ENCODE measurements at places on chromosomes 13 and 19. TPM values are rescaled to one million over a fixed set of nuclear protein-coding genes. Genes with fewer than 3 reads are reported as not detected.

- no peak overlapping the region for H3K4me3 ChIP-seq
- DNase-seq = no peak
- no peaks in the 10 kb centered on the region for H3K27me3 ChIP-seq
- no peaks in the 10 kb centered on the region for H3K4me1 ChIP-seq
Measured at GRCh38 chr19:329876-330275, 14.7 kb downstream of the MIER2 start.

- H3K4me1 ChIP-seq = peaks cover 14% of the 10 kb centered on the region
- no peak overlapping the region for H3K27ac ChIP-seq
- H3K36me3 ChIP-seq = no peaks in the 10 kb centered on the region
- no peak for DNase-seq
- no peak overlapping the region for H3K4me3 ChIP-seq
Measured at GRCh38 chr19:18672606-18673337, 10.7 kb upstream of the CRTC1 start.

- no peaks in the 10 kb centered on the region for H3K4me1 ChIP-seq
- no peaks in the 10 kb centered on the region for H3K27me3 ChIP-seq
- no peaks in the 10 kb centered on the region for H3K36me3 ChIP-seq
- H3K4me3 ChIP-seq = no peak overlapping the region
Measured at GRCh38 chr13:41411522-41411921, 45.8 kb upstream of the RGCC start.

DNA sequence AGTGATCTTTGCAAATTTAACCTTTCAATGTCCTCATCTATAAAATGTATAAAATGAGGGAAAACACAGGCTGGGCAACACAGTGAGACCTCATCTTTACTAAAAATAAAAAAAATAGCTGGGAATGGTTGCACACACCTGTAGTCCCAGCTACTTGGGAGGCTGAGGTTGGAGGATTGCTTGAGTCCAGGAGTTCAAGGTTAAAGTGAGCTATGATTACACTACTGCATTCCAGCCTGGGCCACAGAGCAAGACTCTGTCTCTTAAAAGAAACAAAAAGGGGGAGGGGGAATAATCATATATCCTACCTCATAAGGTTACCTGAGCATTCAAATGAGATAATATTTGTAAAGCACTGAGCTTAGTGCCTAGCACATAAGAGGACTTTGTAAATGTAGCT lies 5.8 kb downstream of the MTRF1 start:
- DNase-seq = no peak
- no peaks in the 10 kb centered on the region for H3K4me1 ChIP-seq
- peaks cover 33% of the 10 kb centered on the region for H3K36me3 ChIP-seq

- H3K27me3 ChIP-seq = no peaks in the 10 kb centered on the region
- H3K4me1 ChIP-seq = peaks cover 3% of the 10 kb centered on the region
- H3K4me3 ChIP-seq = no peak overlapping the region
Measured at GRCh38 chr13:60326273-60326672, 70.7 kb upstream of the TDRD3 start.

- no peaks in the 10 kb centered on the region for H3K36me3 ChIP-seq
- no peak overlapping the region for H3K27ac ChIP-seq
Measured at GRCh38 chr13:35392768-35393167, 83.7 kb downstream of the MAB21L1 start.

DNA sequence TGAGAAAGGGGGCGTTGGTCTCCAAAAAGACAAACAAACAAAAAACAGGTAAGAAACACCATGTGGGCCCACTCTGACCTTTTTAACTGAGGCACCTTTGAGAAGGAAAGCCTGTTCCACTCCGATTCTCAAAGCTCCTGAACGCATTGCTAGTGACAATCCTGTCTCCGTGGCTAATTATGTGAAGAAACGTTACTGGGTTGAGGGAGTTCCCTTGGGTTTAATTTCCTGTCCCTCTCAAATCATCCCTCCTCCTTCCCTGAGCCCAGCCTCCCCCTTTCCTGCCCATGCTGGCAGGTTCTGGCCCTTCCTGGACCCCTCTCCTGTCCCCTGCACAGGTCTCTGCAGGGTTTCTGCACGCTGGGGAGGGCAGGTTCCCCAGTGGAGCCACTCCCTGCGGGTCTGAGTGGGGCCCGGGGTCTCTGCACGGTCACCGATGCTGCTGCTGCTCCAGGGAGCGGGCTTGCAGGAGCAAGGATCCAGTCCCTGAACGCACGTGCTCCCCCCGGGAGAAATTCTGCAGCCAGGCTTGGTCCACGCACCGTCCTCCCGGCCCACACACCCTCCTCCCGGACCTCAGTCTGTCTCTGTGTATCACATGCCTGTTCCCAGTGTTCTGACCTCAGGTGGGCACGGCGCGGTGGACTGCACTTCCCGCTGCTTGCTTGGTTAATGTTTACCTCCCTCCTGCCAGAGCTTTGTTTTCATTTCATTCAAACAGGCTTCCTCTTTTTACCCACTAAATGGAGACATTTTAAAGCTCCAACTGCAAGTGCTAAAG lies 76.4 kb upstream of the MCF2L start:
- peaks cover 12% of the 10 kb centered on the region for H3K27me3 ChIP-seq
- no peaks in the 10 kb centered on the region for H3K36me3 ChIP-seq
- no peak overlapping the region for H3K4me3 ChIP-seq
- no peak overlapping the region for H3K27ac ChIP-seq
- peaks cover 9% of the 10 kb centered on the region for H3K4me1 ChIP-seq

GRCh38 chr19:46714444-46715106 lies 2.3 kb downstream of the PRKD2 start:
- DNase-seq = no peak
- H3K4me3 ChIP-seq = peak overlapping the region; percentile 30
- no peaks in the 10 kb centered on the region for H3K27me3 ChIP-seq
- H3K4me1 ChIP-seq = no peaks in the 10 kb centered on the region
- H3K36me3 ChIP-seq = no peaks in the 10 kb centered on the region

GRCh38 chr19:49858088-49858985 lies 7.4 kb downstream of the PTOV1 start:
- H3K27ac ChIP-seq = no peak overlapping the region
- no peaks in the 10 kb centered on the region for H3K27me3 ChIP-seq
- DNase-seq = no peak
- H3K4me3 ChIP-seq = no peak overlapping the region
- H3K4me1 ChIP-seq = no peaks in the 10 kb centered on the region
- peaks cover 50% of the 10 kb centered on the region for H3K36me3 ChIP-seq

GRCh38 chr13:89982407-89983095 lies 1364.9 kb upstream of the MIR17HG start:
- H3K4me1 ChIP-seq = no peaks in the 10 kb centered on the region
- DNase-seq = no peak
- H3K27ac ChIP-seq = no peak overlapping the region
- no peaks in the 10 kb centered on the region for H3K36me3 ChIP-seq

GRCh38 chr19:426725-427445 lies 17.9 kb upstream of the C2CD4C start:
- H3K27ac ChIP-seq = no peak overlapping the region
- no peak overlapping the region for H3K4me3 ChIP-seq
- H3K36me3 ChIP-seq = no peaks in the 10 kb centered on the region
- H3K27me3 ChIP-seq = no peaks in the 10 kb centered on the region
- no peaks in the 10 kb centered on the region for H3K4me1 ChIP-seq

GRCh38 chr19:57052081-57052480 lies 67.7 kb upstream of the USP29 start:
- H3K4me1 ChIP-seq = peaks cover 16% of the 10 kb centered on the region
- DNase-seq = no peak
- H3K27me3 ChIP-seq = no peaks in the 10 kb centered on the region

DNA sequence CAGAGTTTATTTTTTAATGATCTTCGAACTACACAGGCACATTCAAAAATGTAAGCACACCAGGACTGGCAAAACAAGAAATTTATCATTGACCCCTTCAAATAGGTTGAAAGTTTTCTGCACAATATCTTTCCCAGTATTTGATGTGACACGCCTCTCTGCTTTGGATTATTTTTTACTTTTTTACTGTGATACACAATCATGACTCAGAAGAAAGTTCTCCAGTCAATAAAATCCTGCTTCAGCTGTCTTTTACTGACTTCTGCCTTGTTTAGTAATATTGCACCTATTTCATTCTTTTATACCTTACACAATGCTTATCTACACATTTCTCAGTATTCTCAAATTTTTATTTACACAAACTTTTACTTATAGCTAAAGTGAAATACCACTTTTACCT lies 1750.4 kb downstream of the PCDH9 start:
- no peak overlapping the region for H3K4me3 ChIP-seq
- no peak for DNase-seq
- H3K4me1 ChIP-seq = no peaks in the 10 kb centered on the region
- H3K27ac ChIP-seq = no peak overlapping the region

GRCh38 chr13:29573190-29573589 lies 22.3 kb downstream of the SLC7A1 start:
- H3K27me3 ChIP-seq = no peaks in the 10 kb centered on the region
- H3K4me3 ChIP-seq = no peak overlapping the region
- H3K36me3 ChIP-seq = 0 out of 2 replicates have a peak, but pooled peaks cover 5% of the 10 kb centered on the region
- H3K4me1 ChIP-seq = peaks cover 13% of the 10 kb centered on the region
- peak overlapping the region; percentile 13 for H3K27ac ChIP-seq

GRCh38 chr13:42971691-42972347 lies 20.2 kb downstream of the EPSTI1 start:
- no peak overlapping the region for H3K27ac ChIP-seq
- no peaks in the 10 kb centered on the region for H3K27me3 ChIP-seq
- H3K4me3 ChIP-seq = no peak overlapping the region
- no peaks in the 10 kb centered on the region for H3K36me3 ChIP-seq
- H3K4me1 ChIP-seq = peaks cover 4% of the 10 kb centered on the region

- H3K36me3 ChIP-seq = peaks cover 12% of the 10 kb centered on the region
- DNase-seq = peak; percentile 81
- H3K4me3 ChIP-seq = peak overlapping the region; percentile 87
- peaks cover 14% of the 10 kb centered on the region for H3K4me1 ChIP-seq
- no peak overlapping the region for H3K27ac ChIP-seq
Measured at GRCh38 chr19:35899547-35900214, 659 bp downstream of the NFKBID start.

The ZNF28 gene
- 23.7 TPM for total RNA-seq

The MATK gene
- total RNA-seq = not detected

The USHBP1 gene
- total RNA-seq = not detected

The SMIM24 gene
- total RNA-seq = not detected

The IGFL3 gene
- not detected for total RNA-seq

The UGGT2 gene
- 34.6 TPM for total RNA-seq

The GPR18 gene
- not detected for total RNA-seq

The TRPC4 gene
- not detected for total RNA-seq

The CABP5 gene
- not detected for total RNA-seq

The EFNA2 gene
- 1.0 TPM for total RNA-seq

The KCNJ14 gene
- 0.57 TPM for total RNA-seq
